ENCODE measurements at places on chromosomes 11 and 22.
A peak's percentile ranks its signal among the peaks of the same experiment; 100 is the strongest.

GRCh38 chr22:26828311-26828710 lies 170.9 kb downstream of the MIAT start:
- DNase-seq = no peak

- no peak for DNase-seq
These were observed 34.6 kb downstream of the FLRT1 start for GRCh38 chr11:64070314-64070681.

GRCh38 chr11:101288392-101288791 lies 158.8 kb upstream of the PGR start:
- DNase-seq = no peak

- no peak for DNase-seq
These were observed 18.1 kb upstream of the INCENP start for GRCh38 chr11:62105667-62106191.

DNA sequence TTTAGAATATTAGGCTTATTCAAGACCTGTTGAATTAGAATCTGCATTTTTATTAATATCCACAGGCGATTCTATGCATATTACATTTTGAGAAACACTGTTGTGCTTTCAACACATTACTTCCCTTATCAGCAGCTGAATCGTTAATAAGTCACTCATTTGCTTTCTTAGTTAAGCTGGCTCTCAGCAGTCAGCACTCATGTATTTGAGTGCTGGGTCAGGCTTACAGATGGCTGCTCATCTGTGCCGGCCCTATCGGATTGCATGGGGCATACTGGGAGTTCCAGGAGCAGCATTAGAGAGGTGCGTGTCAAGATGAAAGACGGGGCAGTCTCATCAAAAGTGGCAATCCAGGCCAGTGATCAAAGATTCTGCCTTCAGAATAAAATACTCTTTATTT lies 10.8 kb upstream of the OR51L1 start:
- peak; percentile 89 for DNase-seq

DNA sequence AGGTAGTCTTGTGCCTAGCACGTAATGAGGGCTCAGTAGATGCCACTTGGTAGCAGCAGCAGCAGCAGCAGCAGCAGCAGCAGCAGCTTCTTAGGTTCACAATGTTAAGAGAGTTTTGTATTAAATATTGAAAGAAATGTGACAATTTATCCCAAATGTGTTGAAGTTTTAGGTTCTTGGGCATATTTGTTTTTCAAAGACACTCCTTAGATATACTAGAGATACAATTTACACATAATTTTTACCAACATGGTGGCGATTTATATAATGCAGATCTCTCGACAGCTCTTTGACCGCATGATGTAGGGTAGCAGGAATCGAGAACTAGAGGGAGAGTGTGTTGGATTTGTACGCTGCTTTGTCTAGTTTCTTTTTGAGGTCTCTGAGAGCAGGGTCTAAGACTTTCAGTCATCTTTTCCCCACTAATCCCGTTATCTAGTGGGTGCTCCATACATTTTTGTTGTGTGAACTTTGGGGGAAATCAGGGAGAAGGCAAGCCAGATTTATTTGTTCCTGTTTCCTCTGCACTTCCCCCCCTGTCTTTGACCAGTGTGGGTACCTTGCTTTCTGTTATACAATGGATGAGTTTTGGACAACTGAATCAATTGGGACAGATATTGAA lies 1.4 kb downstream of the FDX1 start:
- peak; percentile 38 for DNase-seq

GRCh38 chr11:25766332-25767015 lies 565.5 kb upstream of the ANO3 start:
- DNase-seq = peak; percentile 18

- DNase-seq = no peak
These were observed 1.5 kb downstream of the PANX2 start for GRCh38 chr22:50171965-50172421.

DNA sequence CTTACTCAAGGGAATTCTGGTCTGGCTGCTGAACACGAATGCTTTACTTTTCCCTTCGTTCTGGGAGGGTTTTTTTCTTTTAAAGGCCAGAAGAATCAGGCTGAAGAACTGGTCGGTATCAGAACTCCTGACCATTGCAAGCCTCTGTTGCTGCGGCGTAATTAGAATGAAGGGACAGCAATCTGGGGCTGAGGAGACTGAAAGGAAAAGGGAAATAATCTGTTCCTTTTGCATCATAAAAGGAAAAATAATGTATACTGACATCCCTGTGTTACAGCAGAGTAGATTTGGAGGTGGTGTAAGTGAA lies 670 bp downstream of the SC5D start:
- no peak for DNase-seq

DNA sequence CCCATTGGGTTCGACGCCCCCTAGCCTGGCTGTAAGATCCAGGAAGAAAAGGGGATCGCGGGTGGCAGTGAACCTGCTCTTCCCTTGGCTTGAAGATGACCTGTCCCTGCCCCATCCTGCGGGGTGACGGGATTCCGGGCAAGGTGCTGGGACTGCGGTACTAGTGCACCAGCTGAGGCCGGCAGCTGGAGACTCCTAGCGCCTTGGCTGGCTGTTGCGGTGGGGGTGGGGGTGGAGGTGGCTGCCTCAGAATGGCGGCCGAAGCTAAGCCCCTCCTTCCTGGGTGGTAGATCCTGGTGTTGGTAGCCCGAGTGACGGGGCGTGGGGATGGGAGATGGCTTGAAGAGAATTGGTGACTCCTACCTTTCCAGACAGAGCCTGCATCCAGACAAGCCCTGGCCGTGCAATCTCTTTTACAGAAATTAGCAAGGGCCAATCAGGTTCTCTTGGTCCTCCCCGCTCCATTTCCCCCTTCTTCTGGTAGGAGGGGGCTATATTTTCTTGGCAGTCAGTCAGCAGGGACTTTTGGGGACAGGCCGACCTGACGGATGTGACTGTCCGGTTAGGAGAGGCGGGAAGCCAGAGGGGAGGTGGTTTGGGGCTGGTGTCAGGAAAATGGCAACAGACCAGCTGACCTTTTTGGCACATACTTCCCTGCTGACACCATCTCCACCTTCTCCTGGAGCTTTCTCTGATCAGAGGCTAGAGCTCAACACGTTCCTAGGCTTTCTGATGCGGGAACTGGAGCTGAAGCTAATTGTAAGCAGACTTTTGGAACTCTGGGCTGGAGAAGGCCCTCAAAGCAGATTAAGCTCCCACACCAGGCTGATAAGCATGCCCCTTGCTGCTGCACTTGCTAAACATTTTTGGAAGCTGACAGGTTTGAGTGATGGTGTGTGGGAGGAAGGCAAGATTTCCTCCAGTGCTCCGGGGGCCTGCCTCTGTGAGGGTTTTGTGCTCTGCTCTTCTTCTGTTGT lies 2.0 kb downstream of the NAV2 start:
- DNase-seq = peak; percentile 98

- DNase-seq = no peak
These were observed 2.2 kb downstream of the TBX1 start for GRCh38 chr22:19762568-19763457.

- DNase-seq = peak; percentile 34
These were observed 2.3 kb upstream of the MTNR1B start for GRCh38 chr11:92967178-92967577.

DNA sequence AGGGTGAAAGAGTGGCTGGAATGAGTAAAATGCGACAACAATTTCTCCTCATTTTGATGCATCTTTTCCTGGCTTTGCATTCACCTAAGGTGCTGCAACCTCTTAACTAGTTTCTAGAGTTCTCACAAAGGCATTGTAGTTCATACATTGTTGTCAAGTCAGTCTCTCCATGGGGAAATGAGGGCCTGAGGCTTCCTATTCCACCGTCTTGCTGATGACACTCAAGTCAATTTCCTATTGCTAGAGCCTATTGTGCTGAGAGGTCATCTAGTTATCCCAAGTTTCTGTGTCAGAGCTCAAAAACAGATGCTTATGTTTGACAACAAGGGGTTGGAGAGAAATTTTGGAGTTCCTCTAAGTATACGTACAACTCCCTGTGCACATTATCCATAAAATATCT lies 11.6 kb upstream of the MS4A6A start:
- no peak for DNase-seq

GRCh38 chr22:25120761-25121212 lies 78.9 kb upstream of the CRYBB3 start:
- DNase-seq = peak; percentile 75

DNA sequence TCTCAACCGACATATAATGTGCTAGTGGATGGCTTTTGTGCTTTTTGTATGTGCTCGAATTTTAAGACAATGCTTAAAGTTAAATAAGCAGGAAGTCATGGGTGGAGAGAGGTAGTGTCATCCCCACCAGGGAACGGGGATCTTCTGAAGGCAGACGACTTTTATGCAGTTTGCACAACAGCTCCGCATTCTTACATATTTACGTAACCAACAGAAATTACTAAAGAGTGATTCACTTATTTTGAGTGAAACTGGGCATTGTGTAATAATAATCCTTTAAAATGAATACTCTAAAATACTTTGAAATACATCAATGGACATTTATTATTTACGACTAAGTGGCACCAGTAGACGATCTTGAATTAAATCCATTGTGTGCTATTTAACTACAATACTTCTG lies 305.1 kb downstream of the CNTN5 start:
- no peak for DNase-seq

DNA sequence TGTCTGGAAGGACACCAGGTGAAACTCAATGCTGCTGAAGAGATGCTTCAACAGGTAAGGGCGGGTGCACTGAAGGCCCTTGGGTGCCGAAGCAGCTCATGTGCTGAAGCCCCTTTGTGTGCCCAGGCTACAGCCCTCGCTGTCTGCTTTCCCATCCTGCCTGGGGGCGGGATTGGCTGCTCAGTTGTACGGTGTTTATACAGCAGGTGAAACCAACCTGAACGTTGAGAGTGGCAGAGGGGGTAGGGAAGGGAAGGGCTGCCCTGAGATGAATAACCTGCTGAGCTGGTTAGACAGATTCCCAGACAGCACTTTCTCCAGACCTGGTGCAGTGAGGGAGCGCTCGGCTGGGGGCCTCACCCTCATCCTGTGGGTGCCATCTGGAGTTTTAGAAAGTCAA lies 75.7 kb downstream of the CYB5R2 start:
- peak; percentile 77 for DNase-seq

DNA sequence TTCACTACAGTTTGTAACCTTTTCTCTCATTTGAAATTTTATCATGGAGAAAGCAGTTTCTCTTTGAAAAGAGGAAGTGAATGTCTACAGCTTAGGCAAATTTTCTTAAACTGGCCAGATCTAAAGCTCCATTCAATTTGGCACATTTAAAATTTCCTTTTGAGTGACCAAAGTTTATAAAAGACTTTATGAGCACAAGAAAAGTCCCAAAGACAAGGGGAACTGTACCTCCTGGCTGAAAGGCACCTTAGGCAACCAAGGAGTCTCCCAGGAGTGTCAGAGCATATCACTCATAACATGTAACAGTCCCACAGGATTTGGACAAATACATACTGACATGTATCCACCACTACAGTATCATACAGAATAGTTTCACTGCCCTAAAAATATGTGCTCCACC lies 41.3 kb downstream of the NARS2 start:
- DNase-seq = no peak

DNA sequence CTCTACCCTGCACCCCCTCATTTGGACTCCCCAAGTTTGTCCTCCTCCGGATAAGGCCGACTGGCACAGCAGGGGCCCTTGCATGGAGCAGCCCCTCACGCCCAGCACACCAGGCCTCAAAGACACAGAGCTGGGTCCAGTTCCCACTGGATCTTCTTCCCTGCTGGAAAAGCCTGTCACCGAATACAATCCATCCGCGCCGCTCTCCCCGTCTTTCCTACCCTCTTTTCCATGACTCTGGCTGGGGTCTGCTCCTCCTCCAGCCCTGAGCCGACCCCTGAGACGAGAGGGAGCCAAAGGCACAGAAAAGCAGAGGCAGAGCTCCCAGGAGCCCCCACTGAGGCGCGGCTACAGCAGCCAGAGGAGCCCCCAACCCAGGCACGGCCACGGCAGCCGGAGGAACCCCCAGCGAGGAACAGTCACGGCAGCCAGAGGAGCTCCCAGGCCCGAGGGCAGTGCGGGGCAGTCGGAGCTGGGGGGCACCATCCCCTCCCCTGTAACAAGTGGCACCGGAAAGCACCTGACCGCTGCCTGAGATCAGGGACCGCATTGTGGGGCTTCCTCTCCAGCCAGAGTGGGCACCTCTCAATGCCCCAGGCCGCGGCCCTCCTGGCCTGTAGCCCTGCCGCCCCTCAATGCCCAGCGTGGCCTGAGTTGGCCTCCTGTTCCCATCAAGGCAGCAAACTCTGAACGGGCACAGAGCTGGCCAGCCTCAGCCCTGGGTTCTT lies 12.0 kb downstream of the ALG12 start:
- no peak for DNase-seq

- no peak for DNase-seq
These were observed 9.2 kb upstream of the ANO1 start for GRCh38 chr11:70068950-70069349.

DNA sequence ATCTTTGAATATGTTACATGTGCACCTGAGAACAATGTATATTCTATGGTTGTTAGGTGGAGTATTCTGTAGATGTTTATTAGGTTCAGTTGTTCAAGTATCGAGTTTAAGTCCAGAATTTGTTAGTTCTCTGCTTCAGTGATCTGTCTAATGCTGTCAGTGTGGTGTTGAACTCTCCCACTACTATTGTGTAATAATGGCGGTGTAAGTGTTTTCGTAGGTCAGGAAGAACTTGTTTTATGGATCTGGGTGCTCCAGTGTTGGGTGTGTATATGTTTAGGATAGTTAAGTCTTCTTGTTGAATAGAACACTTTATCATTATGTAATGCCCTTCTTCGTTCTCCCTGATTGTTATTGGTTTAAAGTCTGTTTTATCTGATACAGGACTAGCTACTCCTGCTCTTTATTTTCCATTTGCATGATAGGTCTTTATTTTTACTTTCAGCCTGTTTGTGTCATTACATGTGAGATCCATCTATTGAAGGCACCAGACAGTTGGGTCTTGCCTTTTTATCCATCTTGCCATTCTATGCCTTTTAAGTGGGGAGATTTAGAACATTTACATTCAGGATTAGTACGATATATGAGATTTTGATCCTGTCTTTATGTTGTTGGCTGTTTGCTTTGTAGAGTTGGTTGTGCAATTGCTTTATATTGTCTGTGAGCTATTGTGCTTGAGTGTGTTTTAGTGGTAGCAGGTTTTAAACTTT lies 121.6 kb downstream of the DDX10 start:
- DNase-seq = no peak

DNA sequence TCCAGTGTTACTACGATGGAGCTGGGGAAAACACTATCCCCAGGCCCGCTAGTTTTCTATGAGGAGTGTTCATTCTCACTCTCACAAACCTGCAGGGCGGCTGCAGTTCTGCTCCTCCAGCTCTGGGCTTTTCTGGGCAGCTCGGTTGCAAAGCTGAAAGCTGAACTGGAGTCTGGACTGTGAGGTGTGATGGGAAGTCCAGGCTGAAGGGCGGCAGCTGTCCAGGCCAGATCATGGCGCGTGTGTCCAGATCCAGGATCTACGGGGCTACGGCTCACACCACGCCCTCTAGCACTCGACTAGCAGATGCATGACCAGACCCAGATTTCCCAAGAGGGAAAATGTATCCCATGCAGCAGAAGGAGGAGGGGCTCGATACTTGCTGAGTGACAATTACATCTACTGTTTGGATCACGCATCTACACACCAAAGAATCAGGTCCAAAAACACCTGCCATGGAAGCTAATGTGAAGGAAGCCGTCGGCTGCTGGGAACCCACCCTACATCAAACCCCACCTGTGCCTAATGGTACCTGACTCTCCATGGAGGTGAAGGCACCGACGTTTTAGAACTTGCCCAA lies 555.0 kb downstream of the BRD1 start:
- no peak for DNase-seq

GRCh38 chr11:9530020-9530621 lies 43.3 kb upstream of the WEE1 start:
- no peak for DNase-seq

- DNase-seq = no peak
These were observed 9.7 kb downstream of the TEAD1 start for GRCh38 chr11:12683874-12684273.
